ENCODE measurements at places on chromosomes 7 and 10.
A peak's percentile ranks its signal among the peaks of the same experiment; 100 is the strongest.

GRCh38 chr7:68697796-68698280, 900.4 kb upstream of the AUTS2 start:
- no peak for DNase-seq

- no peak for DNase-seq
Observed at GRCh38 chr10:98339799-98340198, 71.8 kb upstream of the LOXL4 start.

GRCh38 chr7:155258226-155258560, 39.5 kb upstream of the INSIG1 start:
- DNase-seq, result no peak

- DNase-seq, result no peak
Observed at GRCh38 chr7:120273476-120273975, 551 bp downstream of the KCND2 start.

DNA sequence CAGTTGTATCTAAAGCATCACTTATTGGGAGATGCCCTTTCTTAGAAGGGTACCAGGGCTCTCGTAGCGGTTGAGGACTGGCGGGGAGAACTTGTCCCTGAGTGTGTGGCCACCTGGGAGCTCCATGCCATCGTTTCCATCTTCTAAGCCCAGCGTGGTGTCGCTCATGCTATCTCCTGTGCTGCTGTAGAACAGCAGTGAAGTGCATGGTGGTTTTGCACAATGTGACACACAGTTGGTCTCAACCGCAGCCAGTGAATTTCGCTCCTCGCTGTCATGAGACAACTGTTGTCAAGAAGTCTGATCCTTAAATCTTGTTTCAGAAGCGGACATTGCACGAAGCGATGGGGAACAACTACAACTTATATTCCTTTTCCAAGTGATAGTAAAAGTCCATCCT, 283.4 kb downstream of the GRID1 start:
- no peak for DNase-seq

GRCh38 chr7:2197436-2198155, 35.1 kb downstream of the MAD1L1 start:
- DNase-seq, result no peak

DNA sequence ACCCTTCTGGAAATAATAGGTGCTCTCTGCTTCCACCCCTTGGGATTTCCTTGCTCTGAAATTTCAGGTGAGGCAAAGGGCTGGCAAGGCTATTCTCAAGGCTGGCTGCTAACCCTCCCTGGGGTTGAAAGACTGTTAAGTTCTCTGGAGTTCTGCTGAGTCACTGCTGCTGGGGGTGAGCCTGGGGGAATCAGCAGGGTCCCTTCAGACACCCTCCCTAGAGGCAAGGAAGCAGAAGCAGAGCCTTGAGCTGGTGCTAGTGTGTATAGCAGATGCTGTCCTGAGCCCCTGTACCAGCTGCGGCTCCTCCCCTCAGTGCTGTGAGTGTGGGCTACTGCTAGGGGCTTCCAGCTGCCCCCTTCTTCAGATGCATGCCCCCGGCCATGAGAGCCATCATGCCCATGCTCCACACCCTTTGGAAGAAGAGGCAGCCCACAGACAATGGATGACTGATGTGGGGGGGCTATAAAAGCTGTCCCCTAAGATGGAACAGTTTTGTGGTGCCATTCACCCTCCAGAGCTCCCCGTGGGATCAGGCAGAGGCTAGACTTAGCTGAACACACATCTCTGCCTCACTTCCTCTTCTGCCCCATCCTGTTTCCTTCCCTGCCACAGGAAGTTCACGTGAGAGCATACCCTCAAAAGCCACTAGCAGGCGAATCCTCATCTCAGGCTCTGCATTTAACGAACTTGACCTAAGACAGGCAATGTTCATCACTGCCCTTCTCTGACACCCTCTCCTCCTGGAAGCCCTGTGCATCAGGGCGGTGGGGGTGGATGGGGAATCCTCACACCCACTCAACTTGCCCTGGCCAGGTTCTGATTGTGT, 91.8 kb downstream of the SH3PXD2A start:
- peak; percentile 77 for DNase-seq

GRCh38 chr10:15433850-15434537, 62.9 kb upstream of the FAM171A1 start:
- DNase-seq, result peak; percentile 73

DNA sequence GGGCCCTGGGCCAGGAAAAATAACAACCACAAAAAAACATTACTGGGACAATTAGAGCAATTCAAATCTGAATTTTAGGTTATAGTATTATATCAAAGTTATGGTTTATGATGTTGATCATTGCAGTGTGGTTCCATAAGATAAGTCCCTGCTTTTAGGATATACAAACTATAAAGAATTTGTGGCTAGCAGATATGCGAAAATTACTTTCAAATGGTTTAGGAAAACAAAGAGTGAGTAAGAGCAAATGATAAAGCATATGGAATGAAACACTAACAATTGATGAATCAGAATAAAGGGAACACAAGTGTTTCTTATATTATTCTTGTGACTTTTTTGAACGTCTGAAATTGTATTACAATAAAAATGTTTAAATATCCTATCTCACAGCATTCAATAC, 64.4 kb upstream of the HECTD2 start:
- no peak for DNase-seq

DNA sequence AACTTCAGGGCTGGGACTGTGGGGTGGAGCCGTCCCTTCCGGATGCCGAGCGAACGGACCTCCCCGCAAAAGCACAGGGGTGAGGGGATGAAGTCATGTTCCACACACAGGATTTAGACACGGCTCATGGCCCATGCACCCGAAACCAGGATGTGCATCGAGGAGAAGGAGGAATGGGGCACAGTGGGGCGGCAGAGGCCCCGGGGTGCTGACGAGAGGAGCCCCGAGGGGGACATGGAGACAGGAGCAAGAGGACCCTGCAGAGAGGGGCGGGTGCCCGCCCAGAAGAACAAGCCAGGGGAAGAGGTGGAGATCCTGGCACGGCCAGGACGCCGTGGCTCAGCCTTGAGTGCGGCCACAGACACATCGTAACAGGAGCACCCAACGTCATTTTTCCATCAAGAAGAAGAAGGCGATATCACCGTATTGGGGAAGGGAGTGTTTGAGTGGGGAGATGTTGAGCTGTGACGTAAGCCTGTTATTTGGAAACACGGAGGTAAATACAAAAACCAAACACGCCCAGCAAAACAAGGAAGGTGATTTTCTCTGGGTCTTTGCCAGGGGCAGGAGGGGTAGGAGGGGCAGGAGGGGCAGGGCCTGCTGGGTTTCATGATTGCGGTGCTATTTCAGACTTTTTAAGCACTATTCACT, 25.3 kb upstream of the FOXL3 start:
- DNase-seq, result no peak

DNA sequence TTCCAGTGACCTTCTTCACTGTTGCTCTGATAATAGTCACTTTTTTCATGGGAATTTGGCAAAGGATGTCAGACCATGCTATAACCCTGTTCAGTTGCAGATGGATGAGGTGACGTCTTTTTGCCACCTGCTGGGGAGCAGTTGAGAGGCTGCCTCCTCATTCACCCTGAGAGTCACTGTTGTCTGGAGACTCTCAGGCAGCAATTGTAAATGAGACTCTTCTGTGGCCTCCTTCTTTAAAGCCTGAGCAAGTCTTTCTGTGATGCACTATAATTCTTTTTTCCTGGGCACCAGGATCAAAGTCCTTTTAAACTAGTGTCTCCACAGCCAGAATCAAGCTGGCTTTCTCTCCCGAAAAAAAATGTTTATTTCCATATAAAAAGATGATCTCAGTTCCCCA, 345.1 kb downstream of the ARL4A start:
- DNase-seq, result no peak

DNA sequence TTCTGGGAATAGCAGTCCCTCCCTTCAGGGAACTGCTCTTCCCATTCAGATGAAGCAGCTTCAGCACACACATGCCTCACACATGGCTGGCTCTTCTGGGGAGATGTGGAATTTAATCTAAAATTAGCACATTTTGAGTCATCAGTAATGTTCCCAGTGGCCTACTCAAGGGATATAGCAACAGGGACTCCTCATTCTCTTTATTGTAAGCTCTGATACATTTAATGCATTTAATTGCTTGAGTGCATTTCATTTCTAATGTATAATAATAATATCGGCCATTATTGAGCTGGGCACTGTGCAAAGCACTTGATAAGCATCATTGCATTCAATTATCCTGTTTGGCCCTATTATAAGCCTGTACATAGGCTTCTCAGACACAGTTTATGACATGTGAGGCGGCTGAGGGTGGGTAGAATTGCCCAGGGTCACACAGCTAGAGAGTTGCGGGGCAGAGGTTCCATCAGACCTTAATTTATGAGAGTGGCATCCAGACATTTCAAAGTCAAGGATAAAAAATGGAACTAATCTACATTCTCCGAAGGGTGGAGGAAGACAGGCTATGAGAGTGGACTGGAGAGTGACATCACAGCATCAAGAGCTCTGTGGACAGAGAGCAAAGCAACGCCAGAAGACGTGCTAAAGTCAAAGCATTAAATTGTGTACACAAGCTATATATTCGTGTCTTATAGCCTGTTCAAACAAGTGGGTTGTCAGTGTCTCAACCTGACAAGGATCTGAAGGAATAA, 76.8 kb downstream of the LANCL2 start:
- no peak for DNase-seq

GRCh38 chr7:75650681-75651080, 88.1 kb downstream of the HIP1 start:
- DNase-seq, result no peak

- DNase-seq, result no peak
Observed at GRCh38 chr10:119299531-119299930, 92.2 kb downstream of the GRK5 start.

DNA sequence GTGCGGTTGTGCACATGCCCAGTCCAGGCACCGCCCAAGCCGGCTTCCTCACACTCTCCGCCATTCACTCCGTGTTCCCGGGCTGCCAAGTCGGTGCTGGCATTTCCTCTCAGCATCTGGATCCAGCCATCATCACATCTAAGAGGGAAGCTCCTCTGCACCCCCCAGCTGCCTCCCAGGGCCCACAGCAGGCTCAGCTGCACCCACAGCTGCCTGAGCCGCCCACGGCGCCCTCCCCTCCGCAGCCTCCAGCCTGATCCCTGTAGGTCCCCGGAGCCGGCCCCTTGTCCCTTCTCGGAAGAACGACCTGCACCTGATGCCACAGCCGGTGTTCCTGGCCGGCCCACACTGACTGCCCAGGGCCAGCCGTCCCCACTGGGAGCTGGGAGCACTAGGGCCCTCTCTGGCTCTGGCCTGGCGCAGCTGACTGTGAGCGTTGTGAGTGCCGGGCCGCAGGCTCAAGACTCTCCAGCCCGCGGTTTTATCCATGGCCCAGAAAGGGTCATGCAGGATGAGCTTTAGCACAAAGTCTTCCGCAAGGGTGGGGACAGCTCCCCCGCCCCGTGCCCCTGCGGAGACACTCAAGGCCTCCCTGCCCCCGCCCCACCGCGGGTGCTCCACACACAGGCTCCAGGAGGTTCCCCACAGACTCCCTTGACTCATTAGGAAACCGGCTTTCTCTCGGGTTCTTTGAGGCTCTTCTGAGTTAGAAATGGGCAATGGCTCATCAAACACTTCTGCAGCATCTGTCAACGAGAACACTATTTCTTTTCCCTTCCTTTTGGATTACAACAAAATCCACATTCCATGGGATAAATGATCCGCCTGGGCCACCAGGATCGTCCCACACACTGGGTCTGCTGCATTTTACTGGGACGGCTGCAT, 31.2 kb downstream of the CFAP46 start:
- DNase-seq, result no peak

GRCh38 chr10:37067576-37067975, 57.8 kb upstream of the ANKRD30A start:
- DNase-seq, result no peak

DNA sequence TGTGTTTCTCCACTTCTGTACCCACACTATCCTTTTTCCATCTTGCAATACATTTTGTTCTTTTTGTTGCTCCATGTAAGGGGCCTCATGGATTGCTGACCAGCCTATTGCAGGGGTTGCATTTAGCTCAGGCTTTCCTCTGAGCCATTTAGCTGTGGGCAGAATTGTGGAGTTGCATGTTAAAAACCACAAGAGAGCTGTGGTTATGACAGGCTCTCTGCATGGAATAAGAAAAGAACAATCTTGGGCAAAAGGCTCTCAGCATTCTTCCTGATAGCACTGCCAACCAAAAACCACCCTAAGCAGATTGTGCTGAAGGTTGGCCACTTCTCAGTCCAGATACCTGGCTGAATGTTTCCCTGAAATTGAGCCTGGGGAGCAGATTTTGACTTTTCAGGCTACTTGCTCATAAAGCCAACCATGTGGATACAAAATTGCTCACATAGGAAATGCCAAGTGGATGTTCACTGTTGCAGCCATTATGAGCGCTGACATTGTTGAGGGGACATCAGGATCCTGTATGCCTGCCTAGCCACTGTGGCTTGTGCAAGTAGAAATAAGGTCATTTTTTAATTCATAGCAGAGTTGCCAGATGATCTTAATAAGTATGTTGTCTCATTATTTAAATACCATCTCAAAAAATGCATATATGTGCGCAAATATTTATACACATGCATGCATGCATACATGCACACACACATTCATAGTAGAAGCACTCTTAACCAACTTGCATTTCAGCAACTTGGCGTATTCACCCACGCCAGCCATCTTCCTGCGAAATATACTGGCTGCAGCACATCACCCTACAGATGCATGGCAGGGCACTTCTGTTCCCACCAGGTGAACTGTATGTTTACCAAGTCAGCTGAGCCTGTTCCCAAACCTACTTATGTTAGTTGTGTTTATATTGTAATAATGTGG, 695.4 kb downstream of the LRMDA start:
- no peak for DNase-seq

- DNase-seq, result no peak
Observed at GRCh38 chr7:27705200-27705594, 34.8 kb upstream of the TAX1BP1 start.

DNA sequence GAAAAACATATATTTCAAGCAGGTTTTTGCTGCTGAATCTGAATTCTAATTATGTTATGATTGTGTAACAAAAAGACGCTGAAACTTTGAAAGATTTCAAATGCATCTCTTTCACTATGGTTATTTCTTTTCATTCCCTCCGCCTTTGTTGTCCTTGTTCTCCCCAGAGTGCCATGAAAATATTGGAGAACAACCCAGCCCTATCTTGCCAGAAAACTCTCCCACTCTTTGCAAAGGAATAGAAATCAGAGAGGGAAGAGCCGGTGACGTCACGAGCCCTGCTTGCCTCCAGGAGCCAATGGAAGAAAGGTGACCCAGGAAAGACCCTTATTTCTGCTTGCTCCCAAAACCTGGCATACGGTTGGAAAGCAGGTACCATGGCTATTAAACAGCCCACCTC, 3.4 kb downstream of the GFRA1 start:
- no peak for DNase-seq

GRCh38 chr7:128737867-128738385, 1.2 kb upstream of the CALU start:
- no peak for DNase-seq
